Colonic mucosa (tissue), 4 donors: ENCODE measurements at places on chromosomes 6 and 20.

- no peak for DNase-seq
Measured at GRCh38 chr20:32979201-32979998, 24.8 kb downstream of the SUN5 start.

DNA sequence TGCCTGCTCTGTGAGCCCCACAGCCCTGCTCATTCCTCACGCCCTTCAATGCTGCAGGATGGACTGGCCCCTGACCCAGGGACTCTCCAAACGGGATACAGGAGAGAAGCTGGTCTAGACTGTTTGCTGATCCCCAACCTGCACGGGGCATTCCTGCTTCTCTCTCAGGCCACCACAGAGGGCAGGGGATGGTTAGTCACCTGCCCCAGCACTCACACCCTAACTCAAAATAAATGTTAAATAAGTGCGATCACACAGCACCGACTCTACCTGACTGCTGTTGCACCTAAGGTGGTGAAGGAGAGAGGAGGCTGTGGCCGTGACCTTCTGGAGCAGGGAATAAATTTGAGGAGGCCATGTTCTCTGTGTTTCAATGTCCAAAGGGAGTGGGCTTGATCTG, 39.9 kb upstream of the TGM6 start:
- no peak for DNase-seq

- peak; percentile 9 for DNase-seq
Measured at GRCh38 chr6:159037756-159038290, 7.0 kb downstream of the TAGAP start.

DNA sequence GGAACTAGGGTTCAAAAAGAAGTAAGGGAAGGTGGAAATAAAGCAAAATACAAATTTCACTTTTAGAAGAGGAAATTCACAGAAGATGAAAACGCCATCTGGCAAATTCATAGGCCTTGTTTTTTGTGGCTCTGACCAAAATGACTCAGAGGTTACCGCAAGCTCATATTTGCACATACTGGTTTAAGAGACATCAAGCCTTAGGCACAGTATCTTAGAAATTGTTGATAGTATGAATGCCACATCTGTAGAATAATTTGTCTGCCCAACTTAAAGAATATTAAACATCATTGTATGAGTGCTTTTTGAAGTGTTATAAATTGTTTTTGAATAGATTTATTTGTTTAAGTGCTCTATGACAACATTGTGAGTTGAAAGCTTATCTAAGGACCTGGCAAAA, 10.6 kb downstream of the TAAR1 start:
- no peak for DNase-seq

DNA sequence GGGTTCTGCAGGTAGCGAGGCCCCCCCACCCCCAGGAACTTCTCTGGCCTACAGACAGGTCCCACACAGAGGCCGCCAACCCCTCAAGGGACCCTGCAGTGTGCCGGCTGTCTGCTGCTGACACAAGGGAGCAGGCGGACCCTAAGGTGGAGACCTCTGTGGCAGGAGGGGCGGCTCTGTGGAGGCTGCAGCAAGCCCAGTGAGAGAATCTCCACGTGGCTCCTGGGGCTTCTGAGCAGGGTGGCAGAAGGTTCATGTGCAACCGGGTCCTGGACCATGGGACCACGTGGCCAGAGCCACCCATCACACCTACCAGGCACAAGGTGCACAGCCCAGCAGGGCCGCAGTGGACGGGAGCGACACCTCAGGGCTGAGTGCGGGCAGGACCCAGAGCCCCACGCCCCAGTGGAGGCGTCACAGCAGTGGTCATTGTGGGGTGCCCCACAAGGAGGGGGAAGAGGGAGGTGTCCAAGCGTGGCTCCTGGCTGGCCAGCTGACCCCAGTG, 4.3 kb downstream of the ARFRP1 start:
- no peak for DNase-seq

GRCh38 chr20:17854307-17854903, 114.2 kb downstream of the SNX5 start:
- DNase-seq = peak; percentile 84

DNA sequence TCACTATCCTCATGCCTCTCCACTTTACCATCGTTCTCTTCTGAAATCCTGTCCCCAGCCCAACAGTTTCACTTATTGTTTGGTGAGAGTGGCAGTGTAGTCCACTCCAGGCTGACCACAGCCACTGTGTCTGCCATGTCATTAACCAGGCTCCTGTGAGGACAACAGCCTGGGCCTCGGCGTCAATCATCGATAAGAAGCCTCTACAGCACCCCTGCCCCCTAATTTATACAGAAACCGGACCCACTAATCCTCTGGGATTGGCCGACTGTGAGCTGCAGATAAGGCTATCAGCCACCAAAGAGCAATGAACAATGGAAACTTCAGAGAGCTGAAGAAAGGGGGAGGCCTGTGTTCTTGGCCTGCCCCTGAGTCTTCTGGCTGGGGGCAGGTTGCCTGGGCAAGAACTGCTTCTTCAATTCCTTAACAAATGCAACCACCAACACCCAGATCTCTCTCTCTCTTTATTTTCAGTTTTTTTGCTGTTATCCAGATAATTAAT, 3.4 kb downstream of the EGFL8 start:
- no peak for DNase-seq

GRCh38 chr6:14699803-14700601, 545.9 kb upstream of the JARID2 start:
- no peak for DNase-seq

GRCh38 chr6:15485936-15486335, 176.9 kb downstream of the DTNBP1 start:
- no peak for DNase-seq

DNA sequence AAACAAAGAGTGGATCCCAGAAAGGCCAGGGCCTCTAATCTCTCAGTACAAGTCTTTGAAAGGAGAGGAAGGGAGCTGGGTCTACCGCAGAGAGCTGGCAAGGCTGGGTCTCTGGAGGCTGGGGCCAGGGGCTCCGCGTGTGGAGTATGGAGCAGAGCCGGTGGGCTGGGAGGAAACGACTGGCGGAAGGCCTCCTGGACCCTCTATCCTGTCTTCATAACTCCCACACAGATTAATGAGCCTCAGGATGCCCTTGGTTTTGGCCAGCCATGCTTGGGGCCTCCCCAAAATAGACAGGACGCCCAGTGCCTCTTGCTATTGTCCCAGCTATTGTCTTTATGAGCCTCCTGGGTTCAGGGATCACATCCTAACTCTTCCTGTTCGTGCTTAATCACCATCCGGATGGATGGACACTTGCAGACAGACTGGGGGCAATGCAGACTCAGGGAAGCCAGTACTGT, 306.4 kb downstream of the DHX35 start:
- no peak for DNase-seq

- DNase-seq = peak; percentile 63
Measured at GRCh38 chr6:148972481-148972880, 225.7 kb downstream of the UST start.

DNA sequence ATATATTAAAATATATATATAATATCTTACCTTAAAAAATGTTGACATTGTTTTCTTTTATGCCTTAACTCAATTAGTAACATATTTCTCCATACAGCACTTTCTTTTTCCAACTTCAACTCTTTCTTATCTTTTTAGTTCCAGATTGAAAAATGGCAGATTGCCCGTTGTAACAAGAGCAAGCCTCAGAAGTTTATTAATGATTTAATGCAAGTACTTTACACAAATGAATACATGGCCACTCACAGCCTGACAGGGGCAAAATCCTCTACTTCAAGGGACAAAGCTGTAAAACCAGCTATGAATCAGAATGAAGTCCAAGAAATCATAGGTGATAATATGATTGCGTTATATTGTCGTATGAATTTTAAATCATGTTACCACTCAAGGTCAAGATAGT, 29.4 kb upstream of the KIAA1586 start:
- DNase-seq = no peak

- no peak for DNase-seq
Measured at GRCh38 chr6:78593898-78594667, 273.3 kb upstream of the IRAK1BP1 start.

- DNase-seq = peak; percentile 33
Measured at GRCh38 chr20:1946762-1947534, 46.9 kb downstream of the PDYN start.

- DNase-seq = peak; percentile 57
Measured at GRCh38 chr6:16334671-16335070, 96.3 kb downstream of the GMPR start.

DNA sequence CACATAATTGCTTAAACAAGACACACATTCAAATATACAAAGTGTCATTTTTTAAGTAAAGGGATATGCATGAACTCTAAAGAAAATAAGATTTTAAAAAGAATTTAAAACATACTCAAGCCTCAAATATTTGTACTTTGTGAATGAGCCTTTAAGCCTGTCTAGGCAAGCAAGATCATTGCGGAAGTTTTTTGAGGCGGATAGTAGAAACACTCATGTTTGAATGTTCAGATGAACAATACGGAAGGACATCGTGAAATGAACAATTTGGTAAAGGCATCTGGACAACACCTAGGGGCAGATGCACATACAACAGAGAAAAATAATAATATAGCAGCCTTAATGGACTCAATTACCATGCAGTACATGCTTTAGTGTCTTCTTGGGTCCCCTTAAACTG, 928.9 kb downstream of the TFAP2A start:
- no peak for DNase-seq

- DNase-seq = no peak
Measured at GRCh38 chr6:70391492-70391891, 21.8 kb upstream of the FAM135A start.

DNA sequence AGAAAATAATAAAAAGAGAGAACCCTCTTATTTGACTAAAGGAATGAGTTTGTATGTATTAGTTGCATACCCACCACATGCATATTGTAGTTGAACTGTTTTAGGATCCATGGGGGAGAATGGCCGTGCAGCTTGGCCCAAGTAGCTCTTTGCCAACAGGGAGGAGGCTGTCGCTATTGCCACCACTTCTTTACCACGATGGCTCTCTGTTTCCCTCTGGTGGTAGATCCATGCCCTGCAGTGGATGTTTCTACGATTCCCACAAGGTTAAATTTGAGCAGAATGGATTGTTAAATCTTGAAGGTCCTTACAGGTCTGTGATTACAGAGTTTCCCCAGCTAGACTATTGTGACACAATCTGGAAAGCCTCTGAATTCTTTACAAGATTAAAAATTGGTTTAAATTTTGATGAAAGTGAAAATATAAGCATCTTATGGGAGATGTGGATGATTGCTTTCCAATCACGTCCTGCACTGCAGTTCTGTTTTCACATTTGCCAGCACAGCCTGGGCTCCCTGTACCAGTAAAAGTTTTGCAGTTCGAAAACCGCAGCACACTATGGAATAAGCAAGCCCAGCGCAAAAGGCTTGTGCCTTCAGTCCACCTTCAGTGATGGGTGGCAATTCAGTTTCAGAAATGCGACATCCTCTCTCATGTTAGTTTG, 34.4 kb upstream of the FNDC1 start:
- peak; percentile 75 for DNase-seq

GRCh38 chr6:38153798-38154345, 334.3 kb downstream of the ZFAND3 start:
- no peak for DNase-seq

DNA sequence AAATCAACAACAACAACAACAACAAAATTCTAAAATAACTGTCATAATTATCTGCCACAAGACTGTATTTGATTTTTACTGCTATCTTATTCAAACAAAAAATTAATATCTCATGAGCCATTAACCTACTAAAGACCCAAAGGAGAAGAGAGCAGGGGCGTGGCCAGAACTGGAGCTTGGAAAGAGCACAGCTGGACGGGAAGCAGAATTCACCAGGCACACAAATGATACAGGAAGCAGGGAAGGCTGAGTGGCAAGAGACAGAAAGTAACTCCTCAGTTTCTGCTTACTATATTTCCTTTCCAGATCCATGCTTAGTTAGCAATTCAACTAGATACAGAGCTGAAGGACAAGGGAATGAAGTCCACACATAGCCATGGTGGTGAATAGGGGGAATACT, 54.4 kb downstream of the FKBP5 start:
- peak; percentile 23 for DNase-seq

DNA sequence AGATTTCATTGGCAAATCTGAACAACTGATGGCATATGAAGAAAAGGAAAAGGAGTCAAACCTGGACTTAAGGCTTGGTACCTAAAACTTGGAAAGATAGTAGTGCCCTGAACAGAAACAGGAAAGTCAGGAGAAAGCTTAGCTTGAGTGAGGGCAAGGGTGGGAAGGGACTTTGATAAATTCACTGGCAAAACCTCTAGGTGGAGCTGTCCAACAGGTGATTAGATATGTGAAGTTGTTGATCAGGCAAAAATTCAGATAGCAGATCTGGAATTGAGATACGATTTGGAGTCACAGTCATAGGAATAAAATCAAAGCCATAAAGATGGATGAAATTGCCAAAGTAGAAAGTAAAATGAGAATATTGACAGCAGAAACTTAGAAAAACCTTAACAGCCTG, 16.1 kb upstream of the ZNF292 start:
- peak; percentile 40 for DNase-seq

GRCh38 chr6:34145161-34146020, 496 bp downstream of the GRM4 start:
- no peak for DNase-seq

- no peak for DNase-seq
Measured at GRCh38 chr6:21438986-21439352, 154.6 kb upstream of the SOX4 start.

GRCh38 chr6:144325232-144325631, 40.1 kb downstream of the UTRN start:
- DNase-seq = no peak

GRCh38 chr20:3071610-3072529, at the start of gene OXT:
OXT (plus strand) TSS chr20:3071620; CDS start chr20:3071656, 36 bp downstream.
- peak; percentile 32 for DNase-seq

DNA sequence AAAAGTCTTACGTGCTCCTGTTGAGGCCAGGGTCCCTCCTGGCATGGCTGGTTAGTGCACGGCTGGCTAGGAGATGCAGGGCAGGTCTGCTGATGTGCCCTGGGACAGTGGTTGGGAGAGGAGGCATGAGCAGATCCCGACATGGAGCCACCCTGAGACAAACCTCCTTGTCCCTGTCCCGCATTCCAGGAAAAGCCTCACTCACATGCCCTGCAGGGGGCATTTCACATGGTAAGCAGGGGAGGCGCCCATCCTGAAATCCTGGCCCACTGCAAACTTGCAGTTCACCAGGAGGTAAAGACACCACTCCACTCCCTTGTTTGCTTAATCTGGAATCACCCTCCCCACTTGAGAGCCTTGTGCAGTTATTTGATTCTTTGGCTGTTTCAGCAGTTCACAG, 116.7 kb upstream of the SLC24A3 start:
- no peak for DNase-seq

- DNase-seq = peak; percentile 19
Measured at GRCh38 chr6:136751991-136752390, 40.3 kb downstream of the MAP3K5 start.

DNA sequence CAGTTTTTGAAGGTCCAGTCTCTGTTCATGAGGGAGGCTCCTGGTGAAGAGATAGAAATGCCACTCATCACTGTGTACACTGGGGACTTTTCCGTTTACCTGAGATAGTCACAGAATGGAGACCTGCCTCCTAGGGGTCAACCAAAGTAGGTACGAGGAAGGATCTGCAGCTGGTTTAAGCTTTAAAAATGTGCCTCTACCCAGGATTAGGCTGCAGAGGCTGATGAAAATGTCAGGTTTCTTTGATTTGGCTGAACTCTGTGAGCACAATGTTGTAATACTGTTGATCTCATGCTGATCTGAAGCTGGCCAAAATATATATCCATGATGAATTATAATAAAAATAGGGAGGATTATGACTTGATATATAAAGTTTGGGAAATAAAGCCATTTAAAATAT, 182.7 kb downstream of the ADAT2 start:
- DNase-seq = no peak

GRCh38 chr6:64128301-64129024, 492.9 kb downstream of the PHF3 start:
- no peak for DNase-seq
